ENCODE measurements at places on chromosomes 2 and 18.
A peak's percentile ranks its signal among the peaks of the same experiment; 100 is the strongest.

- no peak for DNase-seq
Measured at GRCh38 chr18:49020129-49020528, 69.4 kb upstream of the SMAD7 start.

DNA sequence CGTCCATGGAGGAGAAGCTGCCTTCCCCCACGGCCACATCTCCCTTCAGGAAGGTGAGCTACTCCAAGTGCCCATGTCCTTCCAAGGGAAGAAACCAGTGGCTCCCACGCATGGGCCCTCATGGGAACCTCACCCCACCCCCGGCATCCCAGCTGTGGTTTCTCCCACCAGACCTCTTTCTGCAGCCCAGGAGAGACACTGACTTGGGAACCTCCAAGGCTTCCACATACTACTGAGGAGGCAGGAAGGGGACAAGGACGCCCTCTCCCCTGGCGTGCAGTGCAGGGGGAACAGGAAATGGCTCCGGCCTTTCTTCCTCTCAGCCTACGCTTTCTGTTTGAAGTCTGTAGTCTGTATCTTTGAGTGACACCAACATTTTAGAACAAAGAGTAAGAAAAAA is 104.5 kb upstream of the EPC2 start:
- DNase-seq = no peak

DNA sequence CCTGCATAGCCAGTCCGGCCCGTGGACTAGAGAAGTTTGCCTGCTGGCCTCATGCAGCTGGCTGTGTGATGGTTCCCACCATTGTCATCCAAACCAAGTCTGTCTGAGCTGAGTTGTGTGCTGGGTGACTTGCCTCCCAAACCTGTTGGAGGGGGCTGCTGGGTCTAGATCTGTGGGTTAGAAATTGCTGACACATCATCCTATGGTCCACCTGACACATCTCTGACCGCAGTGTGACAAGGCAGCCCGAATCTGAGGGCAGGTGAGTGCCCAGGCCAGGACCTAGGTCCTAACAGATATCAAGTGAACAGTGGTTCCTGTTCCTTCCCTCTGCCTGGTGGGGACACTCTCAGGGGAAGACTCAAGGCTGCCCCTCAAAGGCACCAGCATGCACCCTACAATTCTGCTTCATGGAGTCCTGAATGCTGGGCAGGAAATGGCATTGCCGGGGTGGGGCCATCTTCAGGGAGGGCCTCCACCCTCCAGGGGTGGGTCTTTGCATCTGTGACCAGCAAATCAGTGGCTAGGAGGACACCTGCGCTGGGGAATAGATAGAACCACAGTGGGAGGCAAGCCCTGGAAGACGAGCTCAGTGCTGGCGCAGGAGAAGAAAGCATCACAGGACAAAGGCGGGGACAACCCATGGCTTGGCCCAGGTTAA is 117.9 kb upstream of the ID2 start:
- DNase-seq = no peak

- DNase-seq = no peak
Measured at GRCh38 chr18:32804134-32804888, 31.5 kb upstream of the KLHL14 start.

GRCh38 chr18:68482815-68483214 is 232.1 kb downstream of the TMX3 start:
- no peak for DNase-seq

GRCh38 chr2:8488001-8488738 is 193.7 kb upstream of the ID2 start:
- peak; percentile 30 for DNase-seq

DNA sequence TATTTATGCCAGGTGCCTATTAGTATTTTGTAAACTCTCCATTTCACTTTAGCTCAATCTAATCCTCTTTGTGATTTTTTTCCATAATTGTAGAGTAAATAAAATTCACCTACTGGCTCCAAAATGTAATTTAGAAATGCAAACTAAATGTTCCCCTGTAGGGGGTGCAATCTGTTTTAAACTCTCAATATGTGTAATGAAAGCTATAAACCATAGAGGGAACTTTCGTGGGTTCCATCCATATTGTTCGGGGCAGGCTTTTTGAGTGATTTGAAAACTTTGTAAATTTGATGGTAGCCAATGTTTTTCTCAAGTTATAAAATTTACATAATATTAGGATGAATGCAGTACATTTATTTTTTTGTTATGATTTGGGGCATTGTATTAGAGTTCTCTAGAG is 49.4 kb downstream of the TSPYL6 start:
- no peak for DNase-seq

- DNase-seq = no peak
Measured at GRCh38 chr2:239587311-239587731, 186.5 kb upstream of the HDAC4 start.

DNA sequence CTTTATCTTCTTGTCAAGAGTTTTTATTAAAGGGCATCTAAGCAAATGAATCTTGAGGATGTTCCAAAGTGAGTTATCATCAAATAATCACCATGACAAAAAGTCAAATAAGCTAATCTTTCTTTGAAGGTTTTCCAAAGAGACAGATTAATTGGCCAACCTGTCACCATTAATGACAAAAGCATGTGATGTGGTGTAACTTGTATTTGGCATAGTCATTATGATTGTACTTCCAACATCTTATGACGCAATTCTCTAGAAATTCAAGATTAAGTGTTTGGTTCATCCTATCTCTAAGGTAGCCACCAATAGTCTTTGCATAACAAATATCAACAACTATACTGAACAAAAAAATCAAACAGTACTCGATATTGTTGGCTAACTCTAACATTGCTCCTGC is 28.6 kb downstream of the RBMS1 start:
- no peak for DNase-seq

DNA sequence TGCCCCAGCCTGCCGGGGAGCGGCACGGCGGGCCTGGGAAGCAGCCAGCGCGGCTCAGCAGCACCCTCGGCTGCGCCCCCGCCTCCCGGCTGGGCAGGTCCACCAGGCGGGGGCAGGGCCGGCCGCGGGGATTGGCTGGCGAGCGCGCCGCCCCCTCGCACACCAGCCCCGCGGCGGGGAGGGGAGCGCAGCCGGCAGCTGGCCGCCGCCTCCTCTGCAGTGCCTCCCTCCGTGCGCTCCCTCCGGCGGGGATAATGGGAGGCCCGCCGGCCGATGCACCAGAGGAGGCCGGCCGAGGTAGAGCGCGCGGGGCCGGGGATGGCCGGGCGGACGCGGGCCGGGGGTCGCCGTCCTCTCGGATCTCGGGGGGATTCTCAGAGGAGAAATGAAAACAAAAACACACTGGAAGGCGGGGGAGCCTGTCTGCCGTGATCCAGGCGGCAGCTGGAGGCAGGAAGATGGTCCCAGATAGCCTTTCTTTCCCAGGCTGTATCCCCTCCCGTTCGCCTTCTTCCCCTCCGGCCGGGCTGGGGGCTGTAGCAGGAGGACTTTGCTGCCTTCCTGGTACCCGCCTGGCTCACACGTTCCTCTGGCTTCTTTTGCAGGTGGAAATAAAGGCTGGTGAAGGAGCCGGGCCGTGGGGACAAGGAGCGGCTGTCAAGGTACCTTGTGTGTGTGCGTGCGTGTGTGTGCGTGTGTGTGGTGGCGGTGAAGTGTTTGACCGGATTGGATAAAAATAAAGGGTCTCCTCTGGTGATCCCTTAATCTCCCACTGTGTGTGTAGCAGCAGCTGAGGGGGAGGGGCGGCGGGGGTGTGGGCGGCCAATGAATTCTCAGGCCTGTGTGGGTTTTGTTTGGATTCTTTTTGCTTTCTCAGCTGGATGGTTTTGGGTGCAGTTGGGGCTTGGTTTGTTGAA is 18.1 kb downstream of the TET3 start:
- peak; percentile 48 for DNase-seq

GRCh38 chr18:46257366-46257765 is 153.2 kb downstream of the HAUS1 start:
- no peak for DNase-seq

DNA sequence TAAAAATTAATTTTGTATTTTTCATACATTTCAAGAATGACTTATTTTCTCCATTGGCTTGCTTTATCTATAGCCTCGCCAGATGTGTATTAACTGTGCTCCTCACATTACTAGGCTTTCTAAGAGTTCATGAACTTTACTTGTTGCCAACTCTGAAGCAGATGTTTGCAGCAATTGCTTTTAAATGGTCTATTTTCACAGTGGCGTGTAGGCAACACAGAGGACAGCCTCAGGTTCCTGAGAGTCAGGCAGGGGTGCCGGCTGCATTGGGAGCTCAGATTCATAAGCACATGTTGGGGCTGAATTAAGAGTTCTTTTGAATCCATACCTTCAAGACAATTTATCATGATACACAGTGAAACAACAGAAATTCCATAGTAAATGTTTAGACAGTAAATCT is 179.2 kb upstream of the PXDN start:
- DNase-seq = no peak

DNA sequence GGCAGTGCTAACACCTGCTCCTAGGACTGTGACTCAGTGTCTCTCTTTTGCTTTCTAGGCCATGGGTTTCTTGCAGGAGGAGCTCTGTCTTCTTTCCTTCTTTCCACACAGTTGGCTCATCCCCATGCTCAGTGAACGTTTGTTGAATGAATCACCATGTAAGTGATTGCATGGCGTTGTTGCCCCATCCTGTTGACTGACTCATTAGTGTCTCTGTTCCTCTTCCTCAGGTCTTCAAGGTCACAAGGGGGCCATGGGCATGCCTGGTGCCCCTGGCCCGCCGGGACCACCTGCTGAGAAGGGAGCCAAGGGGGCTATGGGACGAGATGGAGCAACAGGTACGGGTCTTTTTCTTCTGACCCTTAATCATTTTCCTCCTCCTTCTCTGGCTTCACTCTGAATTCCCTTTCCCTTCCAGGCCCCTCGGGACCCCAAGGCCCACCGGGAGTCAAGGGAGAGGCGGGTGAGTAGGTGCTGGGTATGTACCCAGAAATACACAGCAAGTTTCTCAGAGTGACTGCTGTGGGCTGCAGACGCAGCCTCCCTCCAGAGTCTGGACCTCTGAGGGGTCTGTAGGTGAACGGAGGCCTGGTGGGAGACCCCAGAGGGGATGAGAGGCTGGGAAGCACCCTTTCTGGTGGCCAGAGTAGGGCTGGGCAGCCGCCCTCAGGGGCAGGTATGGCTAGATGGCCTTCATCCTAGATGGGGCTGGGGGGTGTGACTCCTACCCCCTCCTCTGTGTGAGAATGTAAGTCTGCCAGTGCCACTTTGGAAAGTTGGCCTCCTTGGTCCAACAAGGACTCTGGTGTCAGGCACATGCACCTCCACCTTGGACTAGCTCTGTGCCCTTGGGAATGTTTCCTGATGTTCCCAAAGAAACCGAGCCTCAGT is 32.4 kb downstream of the MARCO start:
- no peak for DNase-seq

DNA sequence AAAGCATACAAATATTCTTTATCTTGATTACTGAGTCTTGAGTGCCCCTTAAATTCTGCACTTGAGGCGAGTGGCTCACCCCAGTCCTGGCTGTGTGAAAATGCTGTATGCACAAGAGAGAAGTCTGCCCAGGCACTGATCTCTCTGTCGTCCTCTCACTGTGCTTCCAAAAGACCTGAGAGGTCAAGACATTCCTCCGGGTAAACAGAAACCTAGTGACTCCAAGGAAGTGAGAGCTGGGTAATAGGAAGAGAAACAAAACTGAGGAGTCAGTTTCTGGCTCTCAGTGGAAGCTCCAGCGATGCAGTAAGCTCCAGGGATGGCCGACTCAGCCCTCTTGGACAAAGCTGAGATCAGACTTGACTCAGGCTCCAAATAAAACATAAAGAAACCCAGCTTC is 70.9 kb downstream of the AAK1 start:
- no peak for DNase-seq

GRCh38 chr2:169038338-169038757 is 7.2 kb upstream of the ABCB11 start:
- DNase-seq = no peak

DNA sequence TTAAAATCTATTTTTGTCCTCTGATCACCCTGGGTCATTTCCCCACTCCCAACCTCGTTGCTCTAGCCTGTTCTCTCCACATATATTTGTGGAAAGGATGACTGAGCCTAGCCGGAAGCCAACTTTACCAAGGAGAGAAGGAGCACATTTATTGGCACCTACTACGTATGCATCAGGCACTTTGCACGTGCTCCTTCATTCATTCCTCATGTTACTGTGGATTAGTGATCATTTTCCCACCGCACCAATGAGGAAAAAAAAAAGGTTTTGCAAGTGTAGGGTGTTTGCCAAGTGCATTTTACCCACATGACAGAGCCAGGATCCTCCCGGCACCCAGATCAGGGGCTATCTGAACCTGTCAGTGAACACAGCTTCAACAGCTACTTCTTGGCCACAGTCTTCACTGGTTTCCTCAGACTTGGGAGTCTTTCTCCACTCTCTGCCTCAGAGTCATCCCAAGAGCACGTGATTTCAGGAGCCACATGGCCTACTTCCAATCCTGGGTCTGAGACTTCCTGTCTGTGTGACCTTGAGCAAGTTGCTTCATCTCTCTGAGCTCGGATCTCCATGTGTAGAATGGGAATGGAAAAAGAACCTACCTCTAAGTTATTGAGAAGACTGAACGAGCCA is 1.9 kb upstream of the C1QL2 start:
- DNase-seq = no peak

- DNase-seq = no peak
Measured at GRCh38 chr2:108905176-108905575, 83.8 kb downstream of the EDAR start.

GRCh38 chr2:42169100-42169873 is at the start of gene EML4:
TSS of gene EML4 (plus strand) at chr2:42169353. CDS start at chr2:42169612, 259 bp downstream.
- DNase-seq = peak; percentile 83

GRCh38 chr2:238441262-238442114 is 14.8 kb downstream of the ASB1 start:
- DNase-seq = no peak

DNA sequence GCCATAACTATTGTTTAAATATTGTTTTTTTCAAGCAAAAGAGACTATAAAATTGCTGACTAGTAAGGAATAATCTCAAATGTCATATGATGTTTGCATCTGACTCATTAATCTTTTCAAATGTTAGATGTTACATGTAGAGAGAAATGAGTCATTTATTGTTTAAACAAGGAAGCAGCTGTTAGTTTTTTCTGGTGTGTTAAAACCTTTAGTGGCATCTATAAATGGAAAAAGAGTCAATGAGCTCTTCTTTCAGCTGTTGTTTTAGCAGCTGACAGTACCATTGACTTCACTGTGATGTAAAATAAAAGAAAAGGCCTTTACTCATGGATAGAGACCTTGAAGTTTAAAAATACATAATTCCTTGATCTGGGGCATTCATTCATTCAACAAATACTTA is 1.8 kb upstream of the KLHL41 start:
- no peak for DNase-seq
